ENCODE measurements at places on chromosomes 7 and 10.

- no peak for DNase-seq
These were observed 420.3 kb upstream of the AUTS2 start for GRCh38 chr7:69177941-69178494.

DNA sequence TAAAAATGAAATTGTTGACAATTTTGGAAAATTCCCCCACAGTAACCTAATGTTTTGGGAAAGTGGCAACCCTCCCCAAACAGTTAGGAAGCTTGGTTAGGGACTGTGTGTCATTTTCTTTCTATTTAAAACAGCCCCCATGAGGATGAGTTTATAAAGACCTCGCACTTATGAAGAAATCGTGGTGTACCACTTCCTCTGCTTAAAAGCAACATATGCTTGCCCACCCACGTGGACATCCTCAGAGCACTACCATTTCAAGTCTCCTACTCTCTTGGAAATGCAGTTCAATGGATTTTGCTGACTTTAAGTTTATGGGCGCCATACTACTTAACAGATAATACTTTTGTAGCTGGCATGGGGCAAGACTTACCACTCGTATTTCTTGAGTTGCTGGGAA is 223.8 kb downstream of the DYNC1I1 start:
- no peak for DNase-seq

- peak; percentile 71 for DNase-seq
These were observed 7.8 kb upstream of the TLX1 start for GRCh38 chr10:101123085-101123814.

DNA sequence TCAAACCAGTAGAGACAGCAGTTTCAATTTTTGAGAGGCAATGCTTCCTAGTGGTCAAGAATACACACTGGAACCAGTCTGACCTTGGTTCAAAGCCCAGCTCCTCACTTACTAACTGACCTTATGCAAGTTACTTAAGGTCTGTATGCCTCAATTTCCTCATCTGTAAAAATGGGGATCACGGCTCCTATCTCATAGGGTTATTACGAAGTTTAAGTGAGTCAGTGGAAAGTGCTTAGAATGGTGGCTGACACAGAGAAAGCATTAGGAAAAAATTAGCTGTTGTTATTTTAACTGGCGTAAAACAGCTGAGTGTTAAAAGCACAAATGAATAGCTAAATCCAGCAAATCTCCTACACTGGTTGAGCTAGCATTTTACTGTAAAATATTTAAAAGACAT is 162.4 kb upstream of the LAMB4 start:
- no peak for DNase-seq

DNA sequence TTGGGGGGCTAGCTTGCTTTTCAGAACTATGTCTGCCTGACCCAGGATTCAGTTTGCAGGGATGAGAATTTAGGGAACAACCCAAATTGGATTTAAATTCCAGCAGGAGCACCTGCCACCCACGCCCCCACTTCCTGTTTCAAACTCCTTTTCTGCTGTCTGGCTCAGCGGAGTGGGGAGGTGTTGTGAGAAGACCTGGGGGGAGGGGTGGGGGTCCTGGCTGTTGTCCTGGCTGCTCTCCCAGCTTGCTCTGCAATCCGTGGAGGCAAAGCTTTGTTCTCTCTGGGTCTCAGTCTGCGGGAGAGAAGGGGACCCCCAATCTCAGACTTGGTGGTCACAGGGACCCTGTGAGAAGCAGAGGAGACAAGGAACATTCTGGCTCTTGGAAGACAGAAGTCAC is 799 bp downstream of the KCNK18 start:
- no peak for DNase-seq

DNA sequence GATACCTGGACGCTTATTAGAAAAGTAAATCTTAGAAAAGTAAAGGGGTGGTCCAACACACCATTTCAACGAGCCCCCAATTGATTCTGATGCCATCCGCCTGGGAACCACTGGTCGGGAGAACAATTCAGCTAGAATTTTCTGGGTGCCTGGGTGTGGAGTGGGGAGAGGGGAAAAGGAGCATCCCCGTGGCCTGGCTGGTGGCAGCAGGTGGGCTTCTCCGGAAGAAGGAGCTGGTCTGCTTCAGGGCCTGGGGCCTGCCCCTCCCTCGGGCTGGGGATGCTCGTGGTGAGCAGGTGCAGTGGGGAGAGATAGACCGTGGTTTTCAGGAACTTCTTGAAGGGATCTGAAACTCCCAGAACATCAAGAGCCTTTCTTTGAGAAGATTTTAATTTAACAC is 39.9 kb upstream of the DUSP5 start:
- DNase-seq, result no peak

DNA sequence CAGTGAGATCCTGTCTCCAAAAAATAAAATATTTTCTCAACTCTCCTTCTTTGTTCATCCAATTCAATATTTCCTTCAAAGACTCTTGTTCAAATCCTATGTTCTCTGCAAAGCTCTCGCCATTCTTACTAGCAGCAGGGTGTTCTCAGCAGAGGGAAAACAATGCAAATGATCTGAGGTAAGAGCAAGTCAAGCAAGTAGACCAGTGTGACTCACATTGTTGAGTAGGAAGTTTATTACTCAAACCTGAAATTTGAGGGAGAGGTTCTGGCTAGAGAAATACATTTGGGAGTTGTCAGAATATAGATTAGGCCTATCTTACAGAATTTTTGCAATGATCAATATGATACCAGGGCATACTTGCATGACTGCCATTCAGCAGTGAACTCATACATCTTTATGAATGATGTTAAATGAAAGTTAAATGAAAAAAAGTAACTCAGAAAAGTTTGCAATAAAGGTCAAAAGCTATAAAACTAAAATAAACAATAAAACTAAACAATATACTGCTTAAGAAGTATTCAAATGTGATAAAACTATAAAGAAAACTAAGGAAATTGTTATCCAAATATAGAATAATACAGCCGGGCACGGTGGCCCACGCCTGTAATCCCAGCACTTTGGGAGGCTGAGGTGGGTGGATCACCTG is 5.8 kb downstream of the IDE start:
- no peak for DNase-seq

- no peak for DNase-seq
These were observed 270.8 kb downstream of the ELFN1 start for GRCh38 chr7:1940863-1941262.

DNA sequence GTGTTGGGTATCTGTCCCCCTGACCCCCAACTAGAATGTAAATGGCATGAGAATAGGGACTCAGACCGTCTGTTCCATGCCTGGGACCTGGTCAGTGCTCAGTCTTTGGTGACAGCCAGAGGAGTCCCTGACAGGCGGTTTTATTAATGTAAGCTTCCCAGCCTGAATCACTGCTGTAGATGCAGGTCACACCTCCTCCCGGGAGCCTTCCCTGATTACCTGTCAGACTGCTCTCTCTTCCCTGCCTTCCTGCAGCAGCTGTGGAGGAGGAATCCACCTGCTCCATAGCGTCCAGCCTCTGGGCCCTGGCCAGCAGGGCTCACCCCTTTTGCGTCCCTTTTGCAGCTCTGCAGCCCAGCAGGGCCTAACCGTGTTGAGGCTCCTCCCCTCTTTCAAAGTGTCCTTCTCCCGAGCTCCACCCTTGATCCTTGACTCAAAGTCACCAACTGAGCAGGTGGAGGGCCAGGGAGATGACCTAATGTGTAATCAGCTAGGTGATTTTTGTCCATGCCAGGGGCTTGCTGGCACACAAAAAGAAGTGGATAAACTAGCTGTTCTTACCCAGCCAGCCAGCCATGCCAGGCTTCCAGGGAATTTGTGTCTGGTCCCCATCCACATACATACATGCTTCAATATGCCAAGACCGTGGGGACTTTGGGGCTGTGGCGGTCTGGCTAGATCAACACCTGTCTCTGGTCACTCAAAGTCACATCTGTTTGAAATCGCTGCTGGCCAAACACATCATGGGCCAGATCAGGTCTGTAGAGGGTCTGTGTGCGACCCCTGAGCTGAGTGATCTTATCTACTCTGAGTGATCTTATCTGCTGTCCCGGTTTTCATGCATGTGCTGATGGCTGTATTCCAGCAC is 195.1 kb downstream of the CCDC3 start:
- no peak for DNase-seq

- no peak for DNase-seq
These were observed 19.1 kb upstream of the SPOCK2 start for GRCh38 chr10:72107325-72108003.

DNA sequence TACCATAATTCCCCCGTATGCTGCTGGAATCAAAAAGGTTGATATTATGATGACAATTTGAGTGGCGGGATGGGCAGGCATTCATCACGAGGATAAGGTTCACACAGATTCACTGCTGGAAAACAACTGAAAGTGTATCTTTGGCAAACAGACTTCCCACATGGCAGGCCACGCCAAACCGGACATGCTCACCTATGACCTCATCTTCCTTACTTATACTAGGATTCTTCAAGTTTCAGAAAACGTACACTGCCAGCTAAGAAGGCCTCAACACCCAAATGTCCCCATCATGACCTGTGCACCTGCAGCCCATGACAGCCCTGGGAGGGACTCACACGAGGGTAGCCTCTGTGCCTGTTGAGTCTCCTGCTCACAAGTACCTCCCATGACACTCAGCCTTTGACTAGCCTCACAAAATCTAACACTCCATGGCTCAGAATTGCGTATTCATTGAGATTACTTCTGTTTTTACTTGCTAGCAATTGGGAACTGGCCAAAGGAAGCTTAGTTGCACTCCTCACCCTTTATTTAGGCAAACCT is 259.0 kb upstream of the GHITM start:
- DNase-seq, result no peak

DNA sequence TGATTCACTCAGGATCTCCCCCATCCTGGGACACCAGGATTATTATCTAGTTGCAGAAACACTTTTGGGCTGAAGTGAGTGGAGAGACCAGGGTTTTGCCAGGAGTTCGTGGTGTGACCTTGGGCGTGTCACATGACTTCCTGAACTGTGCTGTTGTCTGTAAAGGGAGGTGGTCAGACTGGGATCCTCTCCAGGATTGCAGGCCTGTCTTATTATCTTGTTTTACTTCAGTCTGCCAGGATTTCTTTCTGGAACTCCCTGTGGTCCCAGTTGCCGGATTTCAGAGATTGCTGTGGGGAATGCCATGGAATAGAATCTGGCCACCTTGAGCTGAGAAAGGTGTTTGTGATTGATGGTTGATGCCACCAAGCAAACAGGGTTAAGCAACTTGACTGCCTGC is 35.8 kb downstream of the CRCP start:
- DNase-seq, result no peak

DNA sequence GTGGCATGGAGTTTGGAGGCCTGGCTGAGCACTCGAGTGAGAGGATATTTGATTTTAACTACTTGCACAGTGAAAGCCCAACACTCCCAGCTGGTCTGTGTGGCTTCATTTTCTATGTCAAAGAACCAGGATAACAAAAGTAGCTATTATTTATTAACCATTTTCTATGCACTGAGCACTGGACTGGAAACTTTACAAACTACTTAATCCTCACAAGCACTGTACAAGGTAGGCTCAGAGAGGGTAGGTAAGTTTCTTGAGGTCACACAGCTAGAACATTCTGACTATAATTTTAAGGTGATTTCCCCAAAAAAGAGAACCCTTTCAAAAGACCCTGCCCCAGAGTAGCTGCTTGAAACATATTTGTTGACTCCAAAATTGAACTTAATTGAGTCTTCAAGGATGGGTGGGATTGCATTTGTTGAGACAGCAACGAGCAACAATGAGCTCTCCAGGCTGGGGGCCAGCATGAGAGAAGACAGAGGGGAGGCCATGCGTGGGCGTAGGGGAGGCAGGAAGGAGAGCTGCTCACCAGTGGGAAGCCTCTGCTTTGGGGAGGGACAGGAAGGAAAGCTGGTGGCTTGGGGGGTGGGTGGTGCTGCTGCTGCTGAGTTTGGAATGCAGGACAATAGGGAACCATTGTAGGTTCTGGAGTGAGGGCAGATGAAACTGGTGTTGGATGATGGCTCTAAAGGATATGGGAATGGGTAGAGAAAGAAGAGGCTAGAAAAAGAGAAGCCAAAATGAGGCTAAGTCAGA is 31.5 kb downstream of the FAM241B start:
- DNase-seq, result no peak

Measured in ecto neural progenitor cell (in vitro differentiated cells).